ENCODE measurements at places on chromosomes 6 and 20.

- no peak for DNase-seq
Measured at GRCh38 chr6:157158897-157159296, 164.4 kb downstream of the TMEM242 start.

- DNase-seq: no peak
Measured at GRCh38 chr20:1281279-1282057, 15.4 kb downstream of the SNPH start.

DNA sequence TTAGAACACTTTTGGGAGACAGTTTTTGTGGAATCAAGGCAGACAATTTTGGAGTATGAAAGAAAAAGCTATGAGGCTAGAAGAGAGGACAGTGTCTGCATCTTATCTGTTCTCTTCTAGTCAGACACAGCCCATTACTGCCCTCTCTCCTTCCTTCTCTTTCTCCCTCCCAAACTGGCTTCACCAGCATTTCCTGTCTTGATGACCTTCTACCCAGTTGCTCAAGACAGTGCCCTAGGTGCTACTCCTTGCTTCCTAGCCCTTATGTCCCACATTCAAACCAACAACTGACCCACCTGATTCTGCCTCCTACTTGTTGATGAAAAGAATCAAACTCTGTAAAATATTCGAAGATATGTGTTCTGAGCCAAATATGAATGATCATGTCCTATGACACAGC lies 116.4 kb upstream of the RIPOR2 start:
- no peak for DNase-seq

DNA sequence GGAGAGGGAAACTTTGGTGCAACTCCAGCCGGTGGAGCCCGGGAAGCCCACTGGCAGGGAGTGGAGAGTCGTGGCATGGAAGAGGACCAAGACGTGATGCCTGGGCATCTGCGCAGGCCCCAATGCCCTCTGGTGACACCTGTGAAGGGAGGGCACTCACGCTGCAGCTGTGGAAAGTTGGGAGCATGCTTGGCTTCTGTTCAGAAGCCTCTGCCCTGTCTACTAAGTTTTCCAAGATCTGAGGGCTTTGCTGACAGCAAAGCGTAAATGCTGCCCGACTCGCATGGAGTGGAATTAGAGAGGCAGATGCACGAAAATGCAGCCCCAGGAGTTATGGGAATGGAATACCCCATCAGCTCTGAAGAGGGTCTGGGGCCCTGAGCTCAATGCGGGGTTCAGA lies 75.7 kb downstream of the SYNDIG1 start:
- no peak for DNase-seq

GRCh38 chr20:51327251-51327841 lies 215.2 kb downstream of the NFATC2 start:
- no peak for DNase-seq

DNA sequence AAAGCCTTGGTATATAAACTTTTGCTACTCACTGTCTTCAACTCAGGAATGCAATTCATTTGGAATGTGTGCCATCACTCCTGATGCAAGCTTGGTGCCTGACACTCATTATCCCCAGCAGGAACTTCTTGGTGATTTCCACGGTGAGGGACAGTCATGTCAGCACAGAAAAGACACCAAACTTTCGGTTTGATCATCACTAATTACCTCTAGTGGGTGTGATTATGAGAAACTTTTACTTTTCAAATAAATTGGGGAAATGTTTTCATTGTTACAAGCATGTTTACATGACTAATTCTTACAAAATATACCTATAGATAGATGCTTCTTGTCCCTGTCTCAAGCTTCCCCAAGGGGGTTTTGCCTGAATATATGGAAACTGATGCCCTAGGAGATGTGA lies 40.9 kb downstream of the RPP40 start:
- DNase-seq: no peak

DNA sequence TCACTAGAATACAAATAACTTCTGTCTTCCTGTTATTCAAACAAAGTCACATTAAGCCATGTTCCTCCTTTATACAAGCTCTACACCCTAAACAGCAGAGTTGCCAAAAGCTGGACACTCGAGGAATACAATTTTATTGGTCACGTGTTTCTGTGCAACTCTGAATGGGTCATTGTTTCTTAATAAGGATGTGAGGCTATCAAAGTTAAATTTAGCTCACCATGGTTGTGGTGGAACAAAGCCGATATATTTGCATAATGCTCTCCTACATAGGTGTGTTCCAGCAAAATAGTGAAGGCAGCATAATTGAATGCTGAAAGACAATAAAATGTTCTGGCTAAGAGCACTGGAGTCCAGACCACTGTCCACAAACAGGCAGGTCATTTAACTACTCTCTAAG lies 36.9 kb upstream of the CD2AP start:
- DNase-seq: no peak

GRCh38 chr6:120869397-120869796 lies 464.9 kb downstream of the TBC1D32 start:
- no peak for DNase-seq

GRCh38 chr20:667351-668034 lies 8.1 kb downstream of the SCRT2 start:
- peak; percentile 57 for DNase-seq

- no peak for DNase-seq
Measured at GRCh38 chr6:17032590-17032987, 69.3 kb upstream of the STMND1 start.

DNA sequence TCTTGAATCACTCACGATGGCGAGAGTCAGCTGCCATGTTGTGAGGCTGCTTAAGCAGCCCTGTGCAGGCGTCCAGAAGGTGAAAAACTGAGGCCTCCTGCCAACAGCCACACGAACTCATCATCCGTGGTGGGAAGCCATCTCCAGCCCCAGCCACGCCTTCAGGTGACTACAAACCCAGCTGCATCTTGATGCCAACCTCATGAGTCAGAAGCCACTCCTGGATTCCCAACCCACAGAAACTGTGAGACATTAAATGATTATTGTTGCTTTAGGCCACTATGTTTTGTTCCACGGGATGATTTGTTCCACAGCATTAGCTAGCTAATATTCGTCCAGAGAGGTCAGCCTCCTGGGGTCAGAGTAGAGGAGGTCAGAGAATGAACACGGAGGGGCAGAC lies 80.5 kb downstream of the SNX5 start:
- DNase-seq: no peak

GRCh38 chr20:4956200-4956810 lies 45.0 kb downstream of the SLC23A2 start:
- DNase-seq: no peak

GRCh38 chr6:15842727-15843117 lies 179.9 kb upstream of the DTNBP1 start:
- DNase-seq: no peak
